ENCODE measurements at places on chromosomes 6 and 20.
A peak's percentile ranks its signal among the peaks of the same experiment; 100 is the strongest.

- H3K4me1 ChIP-seq: peaks cover 40% of the 10 kb centered on the region
- H3K4me3 ChIP-seq: peak overlapping the region; percentile 38
- peak overlapping the region; percentile 93 for H3K27ac ChIP-seq
- H3K27me3 ChIP-seq: no peaks in the 10 kb centered on the region
- DNase-seq: peak; percentile 68
Observed at GRCh38 chr20:10511509-10512251, 76.6 kb downstream of the SLX4IP start.

DNA sequence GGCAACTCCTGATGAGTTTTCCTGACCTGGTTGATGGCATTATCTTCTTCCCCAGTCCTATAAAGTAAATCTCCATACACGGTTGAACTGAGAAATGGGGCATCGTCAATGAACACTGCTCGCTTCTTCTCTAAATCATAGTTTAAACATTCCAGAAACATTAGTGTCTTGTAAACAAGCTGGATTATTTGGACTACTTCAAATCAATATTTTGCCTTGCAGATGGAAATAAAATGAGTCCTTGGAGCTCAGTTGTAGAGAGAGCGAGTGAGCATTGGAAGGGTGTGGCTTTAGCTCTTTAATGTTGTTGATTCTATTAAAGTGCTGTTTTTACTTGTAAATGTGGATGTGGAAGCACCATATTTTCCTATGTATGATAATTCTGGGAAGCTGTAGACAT is 18.4 kb downstream of the C6orf89 start:
- H3K27me3 ChIP-seq: no peaks in the 10 kb centered on the region
- no peak for DNase-seq
- H3K4me3 ChIP-seq: no peak overlapping the region
- no peak overlapping the region for H3K27ac ChIP-seq

- no peak overlapping the region for H3K27ac ChIP-seq
- H3K27me3 ChIP-seq: no peaks in the 10 kb centered on the region
- H3K36me3 ChIP-seq: peaks cover 6% of the 10 kb centered on the region
Observed at GRCh38 chr20:44585057-44585963, 2.9 kb downstream of the PKIG start.

DNA sequence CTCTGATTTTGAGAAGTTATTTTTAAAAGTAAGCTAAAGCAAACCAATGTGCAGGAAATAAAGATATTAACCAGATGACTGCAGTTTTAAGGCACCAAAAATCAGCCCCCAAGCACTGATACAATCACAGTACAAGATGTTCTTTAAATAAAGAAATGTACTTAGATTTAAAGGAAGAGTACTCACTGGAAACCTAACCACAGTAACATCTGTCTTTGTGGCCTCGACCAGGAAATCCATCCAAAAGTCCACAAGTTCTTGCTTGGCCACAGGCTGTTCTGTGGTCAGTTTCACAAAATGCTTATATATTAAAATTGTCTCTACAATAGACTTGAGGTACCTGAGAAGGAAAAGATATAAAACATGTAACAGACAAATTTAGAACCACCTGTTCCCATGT is 105.9 kb upstream of the MAP7 start:
- no peaks in the 10 kb centered on the region for H3K4me1 ChIP-seq
- no peak overlapping the region for H3K27ac ChIP-seq
- no peaks in the 10 kb centered on the region for H3K36me3 ChIP-seq
- H3K27me3 ChIP-seq: no peaks in the 10 kb centered on the region
- no peak for DNase-seq
- no peak overlapping the region for H3K4me3 ChIP-seq
